Caco-2 (cell line): ENCODE measurements at places on chromosomes 13 and 19. TPM values are rescaled to one million over a fixed set of nuclear protein-coding genes. Genes with fewer than 3 reads are reported as not detected.

- H3K4me3 ChIP-seq: no peak overlapping the region
- no peaks in the 10 kb centered on the region; the same call in 1 of the 2 replicates for H3K36me3 ChIP-seq
- peak overlapping the region; percentile 55 for H3K27ac ChIP-seq
- peaks cover 15% of the 10 kb centered on the region for H3K4me1 ChIP-seq
- DNase-seq: no peak
- H3K27me3 ChIP-seq: no peaks in the 10 kb centered on the region
Observed at GRCh38 chr13:98537740-98538139, 39.2 kb downstream of the STK24 start.

DNA sequence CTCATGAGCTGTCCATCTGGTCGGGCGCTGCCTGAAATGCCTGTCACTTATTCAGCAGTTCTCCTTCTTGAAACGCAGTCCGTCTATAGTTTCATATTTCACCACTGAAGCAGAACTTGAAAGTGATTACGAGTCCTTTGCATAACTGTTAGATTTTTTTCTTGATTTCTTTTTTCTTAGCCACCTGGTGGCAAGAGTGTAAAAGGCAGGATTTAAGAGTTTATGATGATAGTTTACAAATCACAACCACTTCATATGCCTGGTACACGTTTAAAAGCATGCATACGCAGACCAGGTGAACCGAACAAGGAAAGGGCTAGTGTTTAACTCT is 45.8 kb downstream of the GGACT start:
- H3K27me3 ChIP-seq: no peaks in the 10 kb centered on the region
- no peak for DNase-seq
- no peak overlapping the region for H3K27ac ChIP-seq

DNA sequence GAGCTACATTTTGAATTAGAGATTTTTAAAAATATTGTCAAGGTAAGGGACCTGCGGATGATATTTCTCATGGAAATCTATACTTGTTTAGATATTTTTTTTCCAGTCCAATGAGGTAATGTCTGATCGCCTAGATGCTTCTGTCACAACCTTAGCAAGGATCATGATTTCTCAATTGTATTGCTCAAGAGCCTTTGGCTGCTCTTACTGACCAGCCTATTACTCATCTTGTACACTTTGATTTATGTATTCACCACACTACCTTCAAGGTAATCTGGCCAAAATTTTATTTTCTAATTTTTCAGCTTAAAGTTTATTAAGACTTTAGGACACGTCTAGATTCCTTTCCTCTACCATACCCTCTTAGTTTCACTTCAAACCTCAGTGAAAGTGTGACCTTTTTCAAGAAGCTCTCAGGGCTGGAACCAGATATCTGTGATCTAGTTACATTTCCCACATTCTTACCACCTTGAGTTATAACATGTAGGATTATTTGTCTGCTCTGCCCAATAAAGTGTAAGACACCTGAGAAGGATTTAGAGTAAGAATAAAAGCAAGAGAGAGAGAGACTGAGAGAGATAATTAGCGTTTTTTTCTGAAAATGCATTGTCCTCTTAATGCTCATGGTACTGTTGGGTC is 197.1 kb downstream of the ITGBL1 start:
- no peak overlapping the region for H3K4me3 ChIP-seq
- no peaks in the 10 kb centered on the region for H3K27me3 ChIP-seq
- H3K36me3 ChIP-seq: no peaks in the 10 kb centered on the region
- DNase-seq: no peak

DNA sequence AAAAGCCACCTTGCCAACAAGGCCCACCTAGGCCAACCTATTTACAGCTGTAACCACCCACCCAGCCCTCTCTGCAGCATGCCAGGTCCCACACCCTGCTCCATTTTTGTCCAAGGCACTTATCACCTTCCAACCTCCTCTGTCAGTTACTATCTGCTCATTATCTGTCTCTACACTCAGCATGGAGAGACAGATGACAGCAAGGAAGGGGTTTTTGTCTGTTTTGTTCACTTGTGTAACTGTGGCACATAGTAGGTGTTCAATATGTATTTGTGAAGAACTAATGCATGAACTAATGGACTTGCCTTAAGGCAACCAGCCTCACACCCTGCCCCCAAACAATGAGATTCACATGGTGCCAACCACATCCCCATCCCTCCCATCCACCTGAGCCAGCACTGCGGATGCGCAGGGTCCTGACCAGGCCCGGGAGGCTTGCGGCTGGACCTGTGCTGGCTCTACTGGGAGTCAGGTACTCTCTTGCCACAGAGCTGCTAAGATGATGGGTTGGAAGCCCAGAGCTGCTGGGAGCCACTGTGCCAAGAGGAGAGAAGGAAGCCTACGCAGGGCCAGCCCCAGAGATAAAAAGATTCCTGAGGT is 17.3 kb downstream of the DEDD2 start:
- no peaks in the 10 kb centered on the region for H3K27me3 ChIP-seq
- H3K27ac ChIP-seq: no peak overlapping the region

GRIN2D gene
- total RNA-seq: 6.5 and 7.3 TPM in 2 replicates

DNA sequence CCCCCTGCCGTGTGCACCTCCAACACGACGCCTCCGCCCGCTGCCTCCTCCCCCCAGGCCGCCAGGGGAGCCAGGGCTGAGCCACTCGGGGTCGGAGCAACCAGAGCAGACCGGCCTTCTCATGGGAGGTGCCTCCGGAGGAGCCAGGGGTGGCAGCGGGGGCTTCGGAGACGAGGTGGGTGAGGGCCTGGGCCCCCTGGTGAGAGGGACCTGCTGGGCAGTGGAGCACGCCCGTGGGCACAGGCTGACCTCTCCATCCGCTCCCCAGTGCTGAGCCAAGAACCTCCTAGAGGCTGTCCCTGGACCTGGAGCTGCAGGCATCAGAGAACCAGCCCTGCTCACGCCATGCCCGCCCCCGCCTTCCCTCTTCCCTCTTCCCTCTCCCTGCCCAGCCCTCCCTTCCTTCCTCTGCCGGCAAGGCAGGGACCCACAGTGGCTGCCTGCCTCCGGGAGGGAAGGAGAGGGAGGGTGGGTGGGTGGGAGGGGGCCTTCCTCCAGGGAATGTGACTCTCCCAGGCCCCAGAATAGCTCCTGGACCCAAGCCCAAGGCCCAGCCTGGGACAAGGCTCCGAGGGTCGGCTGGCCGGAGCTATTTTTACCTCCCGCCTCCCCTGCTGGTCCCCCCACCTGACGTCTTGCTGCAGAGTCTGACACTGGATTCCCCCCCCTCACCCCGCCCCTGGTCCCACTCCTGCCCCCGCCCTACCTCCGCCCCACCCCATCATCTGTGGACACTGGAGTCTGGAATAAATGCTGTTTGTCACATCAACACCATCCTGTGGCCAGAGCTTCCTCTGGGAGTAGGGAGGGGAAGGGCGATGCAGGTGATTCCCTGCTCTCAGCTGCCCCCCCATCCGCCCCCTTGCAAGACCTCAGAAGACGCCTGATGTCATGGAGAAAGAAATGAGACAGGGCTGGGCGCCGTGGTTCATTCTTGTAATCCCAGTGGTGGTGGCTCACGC is 12.0 kb downstream of the BCAM start:
- DNase-seq: no peak
- H3K27me3 ChIP-seq: no peaks in the 10 kb centered on the region

SERPINE3 gene
- not detected in 2 replicates for total RNA-seq

STOML3 gene
- total RNA-seq: 0.16 and 0.43 TPM in 2 replicates

C19orf85 gene
- not detected in 2 replicates for total RNA-seq

GRCh38 chr19:45238556-45238955 is 6.7 kb downstream of the EXOC3L2 start:
- H3K4me3 ChIP-seq: no peak overlapping the region
- no peak overlapping the region for H3K27ac ChIP-seq
- H3K27me3 ChIP-seq: no peaks in the 10 kb centered on the region
- no peaks in the 10 kb centered on the region for H3K4me1 ChIP-seq
- no peak for DNase-seq
- no peaks in the 10 kb centered on the region for H3K36me3 ChIP-seq

- H3K4me3 ChIP-seq: no peak overlapping the region
- no peaks in the 10 kb centered on the region for H3K4me1 ChIP-seq
- H3K36me3 ChIP-seq: no peaks in the 10 kb centered on the region
- DNase-seq: no peak
- H3K27ac ChIP-seq: no peak overlapping the region
Observed at GRCh38 chr13:56893843-56894242, 246.9 kb upstream of the PRR20A start.

DNA sequence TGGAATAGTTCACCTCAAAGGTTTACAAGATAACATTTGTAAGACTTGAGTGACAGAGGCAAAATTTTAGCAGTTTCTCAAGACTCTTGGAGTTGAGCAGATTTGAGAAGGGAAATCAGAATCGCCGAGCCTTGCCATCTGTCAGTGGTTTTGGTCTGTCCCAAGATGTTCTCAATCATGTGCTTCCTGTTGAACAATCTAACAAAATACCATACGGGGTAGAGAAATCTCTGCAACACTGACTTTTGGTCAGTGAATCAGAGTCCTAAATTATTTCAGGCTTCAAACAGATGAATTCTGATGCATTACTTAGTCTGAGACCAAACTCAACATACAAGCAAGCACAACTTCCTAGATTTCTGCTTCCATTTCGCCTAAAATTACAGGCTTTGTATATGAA is 3.8 kb downstream of the KCTD12 start:
- no peaks in the 10 kb centered on the region for H3K36me3 ChIP-seq
- 0 out of 2 replicates have a peak, but pooled peaks cover 14% of the 10 kb centered on the region for H3K4me1 ChIP-seq
- no peak overlapping the region for H3K4me3 ChIP-seq
- DNase-seq: no peak
- H3K27ac ChIP-seq: no peak overlapping the region
- peaks cover 1% of the 10 kb centered on the region for H3K27me3 ChIP-seq

DNA sequence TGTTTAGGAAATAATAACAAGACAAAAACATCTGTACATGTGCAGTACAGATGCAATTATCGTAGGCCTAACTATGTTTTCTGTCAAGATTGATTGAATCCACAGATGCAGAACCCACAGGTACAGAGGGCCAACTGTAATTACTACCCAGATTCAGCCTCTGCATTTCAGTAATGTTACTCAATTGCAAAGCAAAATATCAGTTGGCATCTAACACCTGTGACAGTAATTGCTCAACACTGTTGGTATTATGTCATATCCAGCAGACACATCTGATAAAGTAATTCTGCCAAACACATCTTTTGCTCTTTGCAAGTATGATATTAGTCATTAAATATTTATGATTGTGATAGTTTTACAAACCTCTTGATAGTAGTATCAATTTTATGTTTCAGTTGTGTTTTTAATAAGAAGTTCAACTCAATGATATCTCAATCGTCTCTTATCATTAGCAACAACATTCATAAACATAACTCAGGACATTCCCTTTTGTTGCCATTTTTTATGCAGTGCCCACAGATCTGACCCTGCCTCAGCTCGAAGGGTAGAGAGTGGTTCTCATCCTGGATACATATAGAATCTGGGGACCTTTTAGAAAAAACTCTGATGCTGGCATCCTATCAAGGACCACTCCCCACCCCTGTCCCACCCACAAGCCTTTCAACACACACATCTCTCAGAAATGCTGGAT is 104.7 kb downstream of the MYCBP2 start:
- no peak overlapping the region for H3K4me3 ChIP-seq
- no peaks in the 10 kb centered on the region; the same call in 1 of the 2 replicates for H3K36me3 ChIP-seq
- no peaks in the 10 kb centered on the region for H3K27me3 ChIP-seq
- no peaks in the 10 kb centered on the region for H3K4me1 ChIP-seq
- no peak for DNase-seq
- H3K27ac ChIP-seq: no peak overlapping the region

DNA sequence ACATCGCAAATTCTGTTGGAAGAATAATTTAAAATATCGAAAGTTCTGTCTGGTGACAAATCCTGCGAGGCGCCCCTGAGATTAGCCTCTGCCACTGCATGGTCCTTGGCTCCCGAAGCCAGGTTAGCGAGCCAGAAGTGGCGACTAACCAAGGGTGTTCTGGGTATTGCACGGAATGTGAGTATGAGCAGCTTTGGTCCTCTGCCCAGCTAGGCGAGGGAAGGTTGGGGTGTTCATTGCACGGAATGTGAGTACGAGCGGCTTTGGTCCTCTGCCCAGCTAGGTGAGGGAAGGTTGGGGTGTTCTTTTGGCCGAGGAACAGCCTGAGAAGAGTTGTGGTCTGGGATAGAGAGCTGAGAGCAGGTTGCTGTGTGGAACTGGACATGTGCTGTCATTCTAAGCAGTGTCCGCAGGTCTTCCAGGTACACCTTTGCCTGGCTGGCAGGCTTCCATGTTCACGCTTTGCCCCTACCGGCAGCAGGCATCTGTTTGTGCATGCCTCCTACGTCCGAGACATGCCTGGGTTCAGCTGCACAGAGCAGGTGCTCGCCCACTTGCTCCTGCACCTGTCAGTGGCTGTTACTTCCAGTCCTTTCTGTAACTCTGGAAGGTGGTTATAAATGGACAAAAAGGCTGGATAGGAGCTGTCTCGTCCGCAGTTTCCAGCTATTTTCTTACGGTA is 18.3 kb upstream of the TEX29 start:
- no peak overlapping the region for H3K4me3 ChIP-seq
- H3K27ac ChIP-seq: no peak overlapping the region
- no peaks in the 10 kb centered on the region for H3K4me1 ChIP-seq
- H3K27me3 ChIP-seq: no peaks in the 10 kb centered on the region
- peaks cover 11% of the 10 kb centered on the region for H3K36me3 ChIP-seq
- no peak for DNase-seq
